Activated T-helper 1 cell treated with anti-CD3 and anti-CD28 coated beads, Interleukin-12 subunit alpha, Interleukin-12 subunit beta, Interleukin-2, Interleukin-4 antibody, amounts not matched to agents 30 ng/mL and 10 ng/mL and 1 ng/mL, durations not matched to agents 14 hours and 24 hours and 36 hours (primary cell): ENCODE measurements at places on chromosomes 1 and 21. TPM values are rescaled to one million over a fixed set of nuclear protein-coding genes. Genes with fewer than 3 reads are reported as not detected.

Gene GJB5
- total RNA-seq = not detected in 2 replicates

Gene KRTAP12-2
- not detected in 2 replicates for total RNA-seq

Gene LCE3D
- total RNA-seq = not detected in 2 replicates

DNA sequence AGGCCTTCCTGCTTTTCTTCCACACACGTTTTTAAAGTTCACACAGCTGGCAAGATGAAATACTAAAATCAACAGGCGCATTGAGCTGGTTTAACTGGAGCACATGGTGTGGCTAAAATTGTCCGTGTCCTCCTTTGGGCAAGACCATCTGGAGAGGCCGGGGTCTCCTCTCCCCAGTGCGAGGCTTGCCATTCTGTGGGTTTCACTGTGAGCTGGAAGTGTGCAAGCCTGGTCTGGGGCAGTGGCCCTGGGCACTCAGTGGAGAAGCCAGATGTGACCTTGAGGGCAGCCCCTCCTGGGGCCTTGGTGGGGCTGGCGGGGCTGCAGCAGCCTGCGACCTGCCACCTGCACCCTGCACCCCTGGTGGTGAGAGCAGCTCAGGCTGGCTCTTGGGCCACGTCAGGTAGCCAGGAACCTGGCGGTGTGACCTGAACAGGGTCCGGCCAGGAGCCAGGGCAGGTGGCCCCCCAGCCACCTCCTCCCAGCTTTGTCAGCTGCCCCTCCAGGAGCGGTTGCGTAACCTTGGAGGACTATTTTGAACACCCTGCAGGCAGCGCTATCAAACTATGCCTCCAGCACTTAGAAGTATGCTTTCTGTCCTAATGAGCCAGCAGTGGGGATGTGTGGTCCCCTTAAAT lies 52.4 kb downstream of the SLC37A1 start:
- no peak for DNase-seq

DNA sequence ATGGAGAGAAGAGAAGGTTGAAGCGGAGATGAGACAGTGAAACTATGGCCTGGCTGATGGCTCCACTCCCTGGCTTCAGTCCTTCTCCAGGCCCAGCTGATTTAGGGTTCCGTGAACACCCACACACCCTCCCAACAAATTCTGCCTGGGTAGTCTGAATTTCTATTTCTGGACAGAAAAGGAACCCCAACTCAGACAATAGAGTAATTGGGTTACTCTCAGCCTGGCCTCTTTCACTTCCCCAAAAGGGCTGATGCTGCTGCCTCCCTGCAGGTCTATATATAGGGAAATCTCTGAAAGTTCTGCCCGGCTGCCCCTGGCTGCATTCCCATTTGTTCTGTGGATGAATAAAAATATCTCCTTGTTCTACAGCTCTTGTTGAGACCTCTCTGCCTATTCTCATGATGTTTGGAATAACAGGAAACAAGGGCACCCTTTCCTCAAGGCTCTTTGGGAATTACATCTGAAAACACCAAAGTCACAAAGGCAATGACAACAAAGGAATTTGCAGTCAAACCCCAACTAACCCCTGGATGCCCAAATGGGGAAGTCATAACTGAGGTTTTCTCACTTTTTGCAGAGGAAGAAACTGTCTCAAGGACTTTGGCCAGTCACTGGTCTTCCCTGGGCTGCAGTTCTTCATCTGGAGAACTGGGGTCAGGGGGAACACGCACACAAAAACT lies 11.4 kb upstream of the ZSCAN20 start:
- no peak for DNase-seq

DNA sequence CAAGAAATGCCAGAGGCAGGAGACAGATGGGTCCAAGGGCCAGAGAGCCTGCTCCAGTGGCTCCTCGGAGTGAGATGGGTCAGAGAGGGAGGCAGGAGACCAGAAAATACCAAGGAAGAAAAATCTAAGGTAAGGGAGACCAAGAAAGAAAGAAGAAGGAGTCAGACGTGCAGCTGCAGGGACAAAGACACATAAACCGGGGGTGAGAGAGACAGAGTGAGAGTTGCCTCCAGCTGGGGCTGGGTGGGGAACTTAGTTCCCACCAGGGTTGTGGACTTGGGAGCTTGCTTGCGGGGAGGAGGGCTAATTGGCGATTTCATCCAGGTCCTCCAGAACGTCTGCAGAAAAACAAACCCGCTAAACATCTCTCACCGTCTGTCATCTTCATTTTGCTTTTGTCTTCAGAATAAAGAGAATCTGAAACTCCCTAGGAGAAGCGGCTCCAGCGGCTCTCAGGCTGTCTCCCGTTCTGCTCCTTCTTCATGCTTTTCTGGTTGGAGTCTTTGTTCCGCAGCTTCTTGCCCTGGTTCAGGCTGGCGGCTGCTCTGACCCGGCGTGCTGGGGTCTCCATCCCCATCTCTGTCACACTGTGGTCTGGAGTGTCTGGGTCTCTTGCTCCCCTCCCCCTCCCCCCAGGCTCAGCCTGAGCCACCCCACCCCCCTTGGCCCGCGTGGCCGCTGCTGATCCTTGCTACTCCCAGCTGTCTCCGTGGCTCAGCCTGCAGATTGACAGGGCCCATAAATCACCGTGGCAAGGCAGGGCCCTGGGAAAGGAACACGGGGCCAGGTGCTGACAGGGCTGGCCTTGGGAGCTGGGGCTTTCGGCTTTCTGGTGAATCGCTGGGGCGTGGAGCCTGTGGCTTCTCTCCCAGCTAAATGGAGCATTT lies 66.6 kb downstream of the UBIAD1 start:
- DNase-seq = no peak

DNA sequence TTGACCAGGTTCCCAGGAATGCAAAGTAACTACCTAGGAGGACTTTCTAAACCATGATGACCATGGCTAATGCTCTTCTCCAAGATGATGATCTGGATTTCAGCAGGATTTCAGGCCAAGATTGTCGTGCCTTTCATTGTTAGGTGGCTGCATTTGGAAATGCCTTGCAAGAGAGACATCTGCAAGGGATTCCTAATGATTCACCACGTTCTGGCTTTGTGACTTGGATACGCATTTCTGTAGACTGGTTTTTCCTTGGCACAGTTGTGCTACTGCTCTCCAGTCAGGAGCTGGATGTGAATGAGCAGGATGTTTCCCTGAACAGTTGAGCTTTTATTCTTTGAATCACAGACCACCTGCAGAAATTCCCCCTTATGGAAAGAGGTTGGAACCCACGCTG lies 212.4 kb downstream of the BACH1 start:
- no peak for DNase-seq

DNA sequence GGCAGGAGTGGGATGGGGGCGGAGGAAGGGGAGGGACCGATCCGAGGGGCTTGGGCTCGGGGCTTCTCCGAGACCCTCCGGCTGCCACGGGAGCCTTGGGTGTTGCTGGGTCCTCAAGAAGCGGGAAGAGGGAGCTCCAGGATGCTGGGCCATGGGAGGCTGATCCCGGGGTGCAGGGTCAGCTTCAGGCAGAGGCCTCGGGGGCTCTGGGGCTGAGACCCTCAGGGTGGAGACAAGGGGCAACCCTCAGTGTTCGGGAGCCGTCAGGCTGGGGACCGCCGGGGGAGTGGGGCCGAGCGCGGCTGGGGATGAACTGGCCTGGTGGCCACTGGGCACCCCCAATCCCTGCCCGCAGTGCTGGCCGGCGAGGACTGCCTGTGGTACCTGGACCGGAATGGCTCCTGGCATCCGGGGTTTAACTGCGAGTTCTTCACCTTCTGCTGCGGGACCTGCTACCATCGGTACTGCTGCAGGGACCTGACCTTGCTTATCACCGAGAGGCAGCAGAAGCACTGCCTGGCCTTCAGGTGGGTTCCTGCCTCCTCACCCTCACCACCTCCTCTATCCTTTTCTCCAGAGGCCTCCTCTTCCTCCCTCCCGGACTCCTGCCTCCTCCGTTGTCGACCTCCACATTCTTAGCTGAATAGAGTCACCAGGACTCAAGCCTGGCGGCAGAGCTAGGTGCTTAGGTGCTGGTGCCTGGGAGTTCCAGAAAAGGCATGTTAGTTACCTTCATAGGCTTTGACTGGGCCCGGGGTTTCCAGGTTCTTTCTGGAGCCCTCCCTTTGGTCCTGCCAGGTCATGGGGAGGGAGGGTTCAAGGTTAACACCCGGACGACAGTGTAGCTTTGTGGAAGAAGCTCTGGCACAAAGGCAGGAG lies 631 bp downstream of the SHISA4 start:
- DNase-seq = no peak
